ENCODE measurements at places on chromosomes 11 and 22. TPM values are rescaled to one million over a fixed set of nuclear protein-coding genes. Genes with fewer than 3 reads are reported as not detected.

GRCh38 chr11:75474240-75474639 is 41.2 kb upstream of the KLHL35 start:
- DNase-seq, result no peak

GRCh38 chr11:23519194-23519593 is 658.9 kb upstream of the CCDC179 start:
- DNase-seq, result no peak

MS4A3 gene
- not detected for total RNA-seq

DNA sequence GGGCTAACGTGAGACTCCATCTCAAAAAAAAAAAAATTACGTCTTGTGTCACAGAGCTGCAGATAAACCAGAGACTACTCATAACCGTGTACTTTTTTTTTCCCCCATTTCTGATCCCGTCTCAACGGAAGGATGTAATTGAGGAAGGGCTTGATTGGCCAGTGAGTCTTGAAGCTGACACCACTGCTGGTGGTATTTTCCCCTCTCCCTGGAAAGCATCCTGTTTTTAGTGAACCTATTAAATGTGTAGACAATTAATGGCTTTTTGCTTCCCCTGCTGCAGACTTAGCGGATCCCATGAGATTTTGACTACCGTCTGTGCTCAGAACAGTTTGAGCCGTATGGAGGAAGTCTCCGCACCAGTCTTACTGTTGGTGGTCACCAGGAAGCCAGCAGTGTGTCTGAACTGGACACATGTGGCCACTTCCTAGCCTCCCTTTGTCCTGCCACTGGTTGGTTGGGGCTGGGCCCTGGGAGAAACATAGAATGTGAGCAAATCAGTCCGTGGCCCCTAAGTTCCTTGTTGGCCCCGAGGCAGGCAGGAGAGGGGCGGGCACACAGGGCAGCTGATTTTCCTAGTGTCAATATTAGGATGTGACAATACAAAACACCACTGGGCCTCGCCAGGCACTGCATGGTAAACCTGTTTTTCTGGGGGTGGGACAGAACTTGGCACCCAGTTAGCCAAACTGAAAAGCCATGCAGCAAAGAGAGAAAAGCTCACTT is 3.1 kb downstream of the BIK start:
- no peak for DNase-seq

DNA sequence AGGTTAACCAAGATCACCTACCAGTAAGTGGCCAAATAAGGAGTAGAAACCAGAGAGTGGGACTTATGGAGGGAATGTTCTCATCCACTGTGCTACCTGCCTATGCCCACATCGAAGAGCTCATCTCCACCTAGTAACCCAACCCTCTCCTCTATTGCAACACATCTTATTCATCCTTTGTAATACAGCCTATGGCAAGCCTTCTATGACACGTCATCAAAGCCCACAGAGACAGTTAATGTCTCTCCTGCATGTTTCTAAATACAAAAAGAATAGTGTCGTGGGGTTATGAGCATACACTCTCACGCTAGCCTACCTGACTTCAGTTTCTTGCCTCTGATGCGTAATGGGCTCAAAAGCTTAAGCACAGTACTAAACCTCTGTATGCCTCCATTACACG is 1158.1 kb upstream of the TENM4 start:
- DNase-seq, result no peak

CCDC81 gene
- total RNA-seq, result 0.43 TPM

- DNase-seq, result no peak
These were observed 69.7 kb upstream of the ZBED5 start for GRCh38 chr11:10927538-10927937.

DNA sequence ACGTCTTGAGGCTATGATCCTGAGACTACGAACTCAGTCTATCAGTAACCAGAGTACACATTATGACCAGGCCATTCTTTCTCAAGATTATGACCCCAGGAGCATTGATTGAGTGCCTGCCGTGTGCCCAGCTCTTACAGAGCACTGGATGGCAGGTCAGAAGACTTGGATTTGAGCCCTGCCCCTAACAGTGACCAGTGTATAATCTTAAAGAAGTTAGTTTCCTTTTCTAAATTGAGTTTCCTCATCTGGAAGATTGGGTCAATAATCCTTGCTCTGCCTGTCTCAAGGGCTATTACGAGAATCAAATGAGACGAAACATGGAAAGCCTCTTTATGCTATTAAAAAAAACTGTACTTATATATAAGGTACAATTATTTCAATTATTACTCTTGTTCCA is 38.2 kb downstream of the SLCO2B1 start:
- no peak for DNase-seq

- no peak for DNase-seq
These were observed 11.0 kb upstream of the SLC36A4 start for GRCh38 chr11:93208663-93209270.

UPB1 gene
- 0.34 TPM for total RNA-seq

DNA sequence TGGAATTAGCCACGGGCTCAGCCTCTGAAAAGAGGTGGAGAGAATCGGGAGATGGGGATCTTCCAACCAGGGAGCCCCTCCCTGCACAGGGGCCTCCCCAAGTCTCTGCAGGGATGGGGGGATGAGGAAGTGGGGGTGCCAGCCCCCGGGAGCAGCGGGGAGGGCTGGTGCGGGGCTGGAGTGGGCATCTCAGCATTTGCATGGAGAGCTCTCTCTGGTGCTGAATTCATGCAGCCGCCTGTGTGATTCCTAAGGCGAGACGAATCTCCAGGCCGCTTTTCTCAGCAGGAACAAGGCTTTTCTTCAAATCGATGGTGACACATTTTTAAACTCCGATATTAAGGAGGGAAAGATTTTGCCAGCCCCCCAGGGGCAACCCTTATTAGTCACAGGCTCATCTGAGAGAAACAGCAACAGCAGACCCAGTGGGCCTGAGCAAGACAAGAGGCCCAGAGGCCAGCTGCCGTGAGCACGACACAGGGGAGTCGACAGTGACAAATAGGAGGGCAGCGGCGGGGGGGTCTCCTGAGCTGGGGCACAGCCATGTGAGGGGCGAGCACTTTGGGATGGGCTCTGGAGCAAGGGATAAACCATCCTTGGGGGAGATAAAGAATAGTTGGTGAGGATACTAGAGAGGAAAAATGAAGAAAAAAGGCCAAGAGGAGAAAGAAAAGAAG is 29.0 kb downstream of the MACROD1 start:
- DNase-seq, result no peak

DNA sequence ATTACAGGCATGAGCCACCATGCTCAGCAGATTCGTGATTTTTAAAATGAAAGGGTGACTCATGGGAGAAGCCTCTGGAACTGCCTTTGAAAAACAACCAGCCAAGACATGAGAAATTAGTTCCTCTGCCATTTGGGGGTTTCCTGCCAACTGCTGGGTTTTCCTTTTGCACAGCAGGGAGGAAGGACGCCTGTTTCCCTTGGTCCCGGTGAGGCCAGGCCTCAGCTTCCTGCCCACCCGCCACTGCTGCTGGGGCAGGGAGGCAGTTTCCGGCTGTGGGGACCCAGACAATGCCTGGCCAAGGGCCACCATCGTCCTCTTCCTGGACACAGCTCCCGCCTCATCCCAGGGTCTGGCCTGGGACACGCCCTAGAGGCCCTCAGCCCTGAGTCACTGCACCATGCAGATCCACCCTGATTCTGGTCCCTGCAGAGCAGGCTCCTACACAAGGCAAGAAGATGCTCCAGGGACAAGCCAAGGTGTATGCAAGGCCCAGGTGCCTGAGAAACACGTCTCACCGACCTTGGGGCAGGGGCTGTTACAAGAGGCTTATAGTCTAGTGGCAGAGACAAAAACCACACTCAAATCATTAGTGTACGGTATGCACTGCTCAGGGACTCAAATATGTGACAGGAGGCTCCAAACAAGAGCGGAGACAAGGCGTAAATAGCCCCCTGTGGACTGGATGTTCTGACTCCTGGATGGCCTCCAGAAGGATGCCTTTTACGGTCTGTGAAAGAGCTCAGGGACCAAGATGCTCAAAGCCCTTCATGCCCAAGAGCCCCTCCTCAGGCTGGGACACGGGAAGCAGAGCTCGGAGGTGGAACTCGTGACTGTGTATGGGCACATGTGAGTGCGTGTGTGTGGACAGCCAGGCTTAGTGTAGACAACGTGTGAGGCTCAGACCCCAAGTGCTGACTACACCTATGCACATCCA is 10.0 kb downstream of the PPM1F start:
- DNase-seq, result no peak
